ENCODE measurements at places on chromosomes 5 and 9. TPM values are rescaled to one million over a fixed set of nuclear protein-coding genes. Genes with fewer than 3 reads are reported as not detected.

DNA sequence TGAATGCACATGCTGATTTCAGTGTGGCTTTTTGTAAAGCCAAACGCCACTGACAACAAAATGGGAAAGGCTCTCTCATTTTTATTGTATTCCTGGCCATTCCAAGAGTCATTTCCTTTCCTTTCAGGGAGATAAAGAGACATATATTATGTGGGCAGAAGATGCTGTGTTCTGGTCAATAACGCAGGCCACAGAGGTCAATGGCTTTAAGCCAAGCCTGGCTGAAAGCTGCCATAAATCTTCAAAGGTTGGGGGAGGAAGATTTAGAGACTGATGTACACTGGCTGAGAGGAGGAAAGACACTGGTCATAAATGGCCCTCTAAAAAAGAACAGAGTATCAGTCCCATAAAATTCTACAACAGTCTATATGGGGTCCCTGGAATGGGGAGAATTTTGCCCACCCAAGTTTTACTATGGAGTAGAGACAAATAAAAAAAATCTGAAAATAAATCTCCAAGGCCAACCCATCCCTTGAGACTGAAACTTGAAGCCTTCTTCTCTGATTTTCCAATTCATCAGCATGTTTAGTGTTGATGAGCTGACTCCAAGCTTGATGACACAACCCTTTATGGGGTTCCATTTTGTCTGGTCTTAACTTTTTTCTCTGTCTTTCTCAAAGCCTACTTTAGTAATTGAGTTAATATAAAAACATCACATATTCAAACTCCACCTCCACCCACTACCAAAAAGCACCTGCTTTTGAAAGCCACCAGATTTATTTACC is 152.1 kb upstream of the SLC24A2 start:
- DNase-seq, result no peak

GRCh38 chr9:88187631-88188030 is 49.4 kb upstream of the SPATA31C2 start:
- no peak for DNase-seq

DNA sequence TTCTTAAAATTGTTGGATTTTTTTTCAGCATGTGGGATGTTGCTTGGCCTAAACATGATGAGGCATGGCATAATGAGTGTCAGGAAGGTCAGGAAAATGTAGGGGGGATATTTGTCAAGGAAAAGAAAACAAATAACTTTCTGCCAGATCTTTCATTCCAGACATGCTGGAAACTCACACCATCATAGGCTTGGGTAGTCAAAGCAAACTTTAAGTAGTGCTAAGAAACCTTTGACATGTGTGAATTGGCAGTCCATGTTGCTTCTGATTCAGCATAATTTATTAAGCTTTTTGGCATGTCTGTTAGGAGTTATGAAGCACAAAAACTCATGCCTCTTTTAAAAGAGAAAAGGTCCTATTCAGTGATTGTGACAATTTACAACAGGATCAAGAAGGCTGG is 61.3 kb upstream of the MTAP start:
- no peak for DNase-seq

- DNase-seq, result no peak
These were observed 109.8 kb downstream of the GALNT10 start for GRCh38 chr5:154300207-154300883.

Gene GALNT12
- 0.53 TPM for total RNA-seq

Gene DOCK2
- 33.1 TPM for total RNA-seq

Gene ESM1
- total RNA-seq, result not detected

Data from ascending aorta (tissue), 2 donors.